ENCODE measurements at places on chromosomes 6 and 20. TPM values are rescaled to one million over a fixed set of nuclear protein-coding genes. Genes with fewer than 3 reads are reported as not detected.
A peak's percentile ranks its signal among the peaks of the same experiment; 100 is the strongest.

GRCh38 chr20:39009348-39009747, 47.2 kb downstream of the DHX35 start:
- DNase-seq, result no peak

The ABHD16B gene
- not detected for total RNA-seq

The AIF1 gene
- 63.6 TPM for total RNA-seq

The HAO1 gene
- not detected for total RNA-seq

DNA sequence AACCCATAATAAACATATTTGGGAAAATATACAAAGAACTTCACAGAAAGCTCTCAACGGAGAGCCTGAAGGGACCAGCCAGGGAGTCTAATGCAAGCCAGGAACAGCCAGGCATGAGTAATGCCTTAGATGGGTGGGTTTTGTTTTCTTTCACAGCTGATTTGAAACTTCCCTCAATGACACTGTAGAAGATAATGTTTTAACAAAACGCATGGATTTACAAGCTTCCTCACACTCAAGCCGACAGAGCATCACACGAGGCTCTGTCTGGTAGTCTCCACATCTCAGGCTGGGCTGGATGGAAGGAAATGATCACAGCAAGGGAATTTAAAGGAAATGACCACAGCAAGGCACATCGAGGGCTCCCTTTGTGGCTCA, 113.9 kb downstream of the GMPR start:
- DNase-seq, result peak; percentile 81

- DNase-seq, result no peak
Observed at GRCh38 chr6:141486942-141487341, 645.8 kb upstream of the GJE1 start.

The APOBEC2 gene
- total RNA-seq, result 1.2 TPM

GRCh38 chr6:34888514-34888856, 570 bp upstream of the ANKS1A start:
- no peak for DNase-seq

Measured in umbilical cord (tissue), 2 donors.